ENCODE measurements at places on chromosomes 3 and 15.

GRCh38 chr3:157231071-157231470 is 71.1 kb upstream of the CCNL1 start:
- no peak for DNase-seq

- DNase-seq = peak; percentile 13
Observed at GRCh38 chr3:110314512-110315114, 757.0 kb upstream of the NECTIN3 start.

DNA sequence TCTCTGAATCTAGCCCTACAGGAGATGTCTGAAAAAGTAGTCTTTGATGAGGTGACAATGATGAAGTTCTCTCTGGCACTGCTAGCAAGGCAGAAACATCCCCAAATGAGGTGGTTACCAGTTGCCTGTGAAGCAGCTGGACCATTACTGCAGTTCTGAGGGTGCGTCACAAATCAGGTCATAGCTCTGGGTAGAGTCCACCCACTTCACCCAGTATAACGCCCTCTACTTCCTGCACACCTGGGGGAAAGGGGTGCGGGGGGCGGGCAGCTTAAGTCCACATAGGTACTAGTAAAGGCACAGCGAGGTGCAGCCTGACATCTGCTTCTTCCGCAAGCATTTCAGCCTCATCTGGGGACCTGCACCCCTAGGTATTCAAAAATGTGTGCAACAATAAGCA is 13.4 kb upstream of the SATB1 start:
- no peak for DNase-seq

DNA sequence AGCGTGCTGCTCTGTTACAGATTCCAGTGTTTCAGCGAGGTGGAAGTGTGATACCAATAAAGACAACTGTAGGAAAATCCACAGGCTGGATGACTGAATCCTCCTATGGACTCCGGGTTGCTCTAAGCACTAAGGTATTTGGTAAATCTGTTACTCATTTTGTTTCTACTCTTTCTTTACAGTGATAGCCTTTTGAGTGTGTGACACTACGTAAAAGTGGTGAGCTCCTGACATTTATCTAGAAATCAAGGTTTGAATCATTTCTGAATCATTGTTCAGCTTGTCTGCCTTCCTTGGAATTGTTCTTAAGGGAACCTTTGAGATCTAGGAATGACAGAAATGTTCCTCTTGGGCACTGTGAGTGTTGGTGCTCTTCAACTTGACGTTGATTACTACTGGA is 11.2 kb upstream of the CAPN3 start:
- no peak for DNase-seq

DNA sequence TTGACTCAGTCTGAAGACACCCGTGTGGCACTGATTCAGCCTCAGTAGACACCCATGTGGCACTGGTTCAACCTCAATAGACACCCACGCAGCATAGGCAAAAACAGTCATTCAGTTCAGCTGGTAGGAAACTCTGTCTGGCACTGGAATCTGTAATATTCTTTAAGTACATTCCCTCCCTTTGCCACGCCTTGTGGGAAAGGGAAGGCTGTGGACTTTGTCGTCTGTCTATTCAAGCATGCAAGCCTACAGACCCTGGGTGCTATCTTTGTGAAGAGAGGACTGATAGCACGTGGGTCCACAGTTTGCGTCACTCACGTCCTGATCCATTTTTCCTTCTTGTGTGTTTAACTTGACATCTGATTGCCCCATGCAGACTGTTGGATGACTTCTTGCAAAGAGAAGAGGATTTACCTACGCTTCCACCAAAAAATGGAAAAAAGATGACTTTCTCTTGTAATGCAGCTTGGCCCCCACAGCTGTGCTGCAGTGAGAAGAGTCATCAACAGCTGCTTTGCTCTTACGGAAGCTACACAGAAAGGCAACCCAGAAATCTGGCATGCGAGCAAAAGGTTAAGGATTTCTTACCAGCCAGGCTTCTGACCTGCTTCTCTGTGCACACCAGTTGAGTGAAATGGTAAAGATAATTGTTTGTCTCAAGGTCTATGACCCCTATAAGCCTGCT is 278.1 kb downstream of the ULK4 start:
- no peak for DNase-seq

DNA sequence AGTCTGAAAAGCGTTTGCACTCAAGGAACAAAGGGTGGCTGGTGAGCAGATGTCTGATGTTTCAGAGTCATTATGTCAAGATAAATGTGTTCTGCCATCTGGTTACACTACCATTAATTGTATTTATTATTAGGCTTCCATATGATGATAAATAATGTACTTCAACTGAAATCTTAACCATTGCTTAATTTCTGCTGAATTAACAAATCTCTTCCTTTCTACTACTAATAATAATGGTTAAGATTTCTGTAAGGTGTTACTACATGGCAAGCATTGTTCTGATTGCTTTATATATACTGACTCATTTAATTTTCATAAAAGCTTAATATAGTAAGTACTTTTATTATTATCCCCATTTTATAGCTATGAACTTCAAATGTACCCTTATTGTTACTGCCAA is 68.4 kb upstream of the GALNT15 start:
- no peak for DNase-seq

DNA sequence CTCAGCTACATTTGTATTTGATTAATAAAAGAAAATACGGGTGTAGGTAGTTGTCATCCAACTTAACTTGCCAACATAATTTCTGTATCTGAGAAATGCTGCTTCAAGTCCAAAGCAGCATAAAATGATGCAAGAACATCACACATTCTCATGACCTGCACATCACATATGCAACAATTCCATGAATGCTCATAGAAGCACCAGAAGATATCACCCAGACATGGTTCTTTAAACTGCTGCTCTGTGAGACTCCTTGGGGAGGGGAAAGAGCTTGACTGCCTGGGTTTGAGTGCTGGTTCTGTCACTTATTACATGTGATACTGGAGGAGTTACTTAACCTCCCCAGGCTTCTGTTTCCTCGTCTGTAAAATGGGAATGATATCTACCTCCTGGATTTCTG is 39.4 kb downstream of the CHST14 start:
- no peak for DNase-seq

DNA sequence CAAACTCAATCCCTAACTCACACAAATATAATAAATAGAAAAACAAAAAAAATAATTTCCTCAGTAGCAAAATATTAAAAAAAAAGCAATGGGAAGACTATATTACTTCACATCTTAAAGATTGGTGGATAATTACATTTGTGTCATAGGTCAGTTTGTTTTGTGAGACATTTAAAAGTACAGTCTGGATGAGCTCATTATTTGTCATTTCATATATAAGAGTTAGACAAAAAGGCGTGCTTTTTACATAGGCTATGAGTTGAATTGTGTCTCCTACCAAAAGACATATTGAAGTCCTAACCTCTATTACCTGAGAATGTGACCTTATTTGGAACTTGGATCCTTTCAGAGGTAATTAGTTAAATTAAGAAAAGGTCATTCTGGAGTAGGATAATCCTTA is 710.1 kb upstream of the CBLB start:
- no peak for DNase-seq

- no peak for DNase-seq
Observed at GRCh38 chr3:178388473-178388872, 147.8 kb upstream of the KCNMB2 start.

GRCh38 chr3:161713731-161714130 is 217.1 kb downstream of the OTOL1 start:
- no peak for DNase-seq

DNA sequence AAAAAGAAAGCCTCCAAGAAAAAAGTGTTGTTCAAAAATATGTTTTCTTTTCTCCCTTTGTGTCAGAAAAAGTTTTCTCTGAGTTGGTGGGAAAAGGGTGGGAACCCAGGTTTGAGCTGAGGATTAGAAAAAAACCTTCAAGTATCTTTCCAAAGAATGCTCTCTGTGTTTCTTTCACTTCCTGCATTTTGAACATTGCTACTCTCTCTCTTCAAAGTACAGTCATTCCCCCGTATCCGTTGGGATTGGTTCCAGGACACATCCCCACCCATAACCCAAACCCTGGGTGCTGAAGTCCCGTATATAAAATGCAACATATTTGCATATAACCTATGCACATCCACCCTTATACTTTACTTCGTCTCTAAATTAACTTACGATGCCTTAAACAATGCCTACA is 139.6 kb downstream of the TMCO5A start:
- no peak for DNase-seq

GRCh38 chr3:119147494-119147893 is 1.5 kb downstream of the TEX55 start:
- no peak for DNase-seq

DNA sequence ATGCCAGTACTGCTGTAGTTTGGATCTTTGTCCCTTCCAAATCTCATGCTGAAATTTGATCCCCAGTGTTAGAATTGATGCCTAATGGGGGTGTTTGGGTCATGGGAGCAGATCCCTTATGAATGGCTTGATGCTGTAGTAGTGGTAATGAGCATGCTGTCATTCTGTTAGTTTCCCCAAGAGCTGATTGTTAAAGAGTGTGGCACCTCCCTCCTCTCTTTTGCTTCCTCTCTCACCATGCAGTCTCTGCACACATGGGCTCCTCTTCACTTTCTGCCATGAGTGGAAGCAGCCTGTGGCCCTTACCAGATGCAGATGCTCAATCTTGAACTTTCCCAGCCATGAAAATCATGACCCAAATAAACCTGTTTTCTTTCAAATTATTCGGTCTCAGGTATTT is 141.3 kb upstream of the DPPA4 start:
- no peak for DNase-seq

DNA sequence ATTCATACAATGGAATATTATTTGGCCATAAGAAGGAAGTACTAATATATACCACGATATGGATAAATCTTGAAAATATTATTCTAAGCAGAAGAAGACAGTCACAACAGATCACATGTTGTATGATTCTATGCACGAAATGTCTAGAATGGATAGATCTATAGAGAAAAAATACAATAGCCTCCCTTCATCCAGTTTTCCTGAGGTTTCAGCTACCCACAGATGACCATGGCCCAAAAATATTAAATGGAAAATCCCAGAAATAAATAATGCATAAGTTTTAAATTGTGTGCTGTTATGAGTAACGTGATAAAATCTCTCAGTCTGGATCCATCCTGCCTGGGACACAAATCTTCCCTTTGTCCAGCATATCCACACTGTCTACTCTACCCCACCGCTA is 162.2 kb upstream of the ST8SIA2 start:
- no peak for DNase-seq

DNA sequence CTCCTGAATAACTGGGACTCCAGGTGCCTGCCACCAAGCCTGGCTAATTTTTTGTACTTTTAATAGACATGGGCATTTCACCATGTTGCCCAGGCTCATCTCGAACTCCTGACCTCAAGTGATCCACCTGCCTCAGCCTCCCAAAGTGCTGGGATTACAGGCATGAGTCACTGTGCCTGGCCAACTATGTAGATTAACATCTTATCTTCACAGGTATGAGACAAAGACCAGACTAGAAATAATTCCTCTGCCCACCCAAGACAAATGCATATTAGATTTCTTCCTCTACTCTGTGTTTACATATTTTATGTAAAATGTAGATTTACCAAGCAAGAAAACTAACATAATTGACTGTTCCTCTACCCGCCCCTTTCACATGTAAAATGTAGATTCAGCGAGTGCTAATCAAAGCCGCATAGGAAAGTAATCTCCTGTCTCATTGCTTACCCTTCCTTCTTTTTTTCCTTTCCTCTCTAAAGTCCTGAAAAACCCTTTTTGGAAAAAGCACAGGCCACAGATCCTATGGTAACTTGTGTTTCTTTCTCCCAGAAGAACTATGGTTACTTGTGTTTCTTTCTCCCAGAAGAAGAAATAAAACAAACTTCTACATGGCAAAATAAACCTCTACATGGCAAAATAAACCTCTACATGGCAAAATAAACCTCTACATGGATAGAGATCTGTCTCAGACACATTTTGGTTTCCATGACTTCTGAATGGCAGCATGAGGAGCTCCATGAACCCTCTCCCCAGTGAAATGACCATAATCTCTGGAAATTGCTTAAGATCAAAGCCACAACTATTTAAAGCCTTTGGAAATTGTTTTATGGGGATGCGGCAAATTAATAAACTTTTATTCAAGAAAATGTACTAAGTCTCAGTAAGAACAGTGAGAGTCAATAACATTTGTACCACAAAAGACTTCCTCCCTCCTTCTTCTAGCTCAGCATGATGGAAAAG is 9.1 kb upstream of the ABHD2 start:
- DNase-seq = no peak

DNA sequence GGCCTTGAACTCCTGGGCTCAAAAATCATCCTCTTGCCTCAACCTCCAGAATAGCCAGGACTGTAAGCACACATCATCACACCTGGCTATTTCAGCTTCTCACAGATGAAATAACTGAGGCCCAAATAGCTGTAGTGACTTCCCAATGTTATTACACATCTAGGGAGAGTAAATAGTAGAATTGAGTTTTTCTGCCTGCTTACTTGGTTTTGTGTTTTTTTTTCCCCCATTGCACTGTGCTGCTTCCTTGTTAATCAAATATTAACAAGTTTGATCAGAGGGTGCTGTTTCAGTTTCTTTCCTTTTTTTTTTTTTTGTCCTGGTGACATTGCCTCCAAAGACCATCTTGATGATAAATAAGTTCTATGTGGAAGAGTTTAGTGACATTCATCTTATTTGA is 23.4 kb downstream of the ZNF609 start:
- DNase-seq = no peak

GRCh38 chr3:151635905-151636304 is 97.8 kb upstream of the AADACL2 start:
- DNase-seq = no peak

DNA sequence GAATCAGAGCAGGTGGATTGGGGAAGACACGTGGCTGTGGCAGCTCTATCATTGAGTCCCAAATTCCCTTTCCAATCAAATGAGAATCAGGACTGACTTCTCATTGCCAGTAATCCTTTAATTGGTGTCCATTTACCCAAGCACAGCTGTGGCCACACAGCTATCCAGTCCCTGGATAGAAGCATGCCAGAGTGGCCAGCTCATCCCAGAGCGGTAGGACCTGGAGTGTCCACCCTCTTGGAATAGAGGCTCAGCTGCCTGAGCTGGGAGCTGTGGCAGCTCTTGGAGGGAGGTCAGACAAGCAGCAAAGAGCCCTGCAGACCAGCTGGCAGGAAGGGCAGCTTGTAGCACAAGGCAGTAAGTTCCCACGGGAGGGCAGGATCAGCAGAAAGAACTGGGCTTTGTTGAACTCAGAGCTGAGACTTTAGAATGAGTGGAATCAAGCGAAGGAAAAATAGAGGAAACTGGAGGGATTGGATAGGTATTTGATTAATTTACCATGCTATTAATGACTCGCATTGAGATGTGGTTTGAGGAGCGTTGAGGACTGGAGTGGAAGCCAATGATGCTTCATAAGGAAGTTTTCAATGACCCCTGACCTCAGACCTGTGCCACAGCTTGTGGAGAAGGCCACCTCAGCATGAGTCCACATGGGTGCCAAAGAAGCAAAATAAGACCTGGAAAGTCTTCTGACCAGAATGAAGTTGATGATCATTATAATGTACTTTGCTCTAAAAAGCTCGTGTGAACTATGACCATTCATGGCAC is 6.9 kb upstream of the ALPK3 start:
- no peak for DNase-seq

All from GM12864 (cell line).